AG08396 (cell line): ENCODE measurements at places on chromosomes 1 and 21.

GRCh38 chr1:97348599-97349265 is 572.1 kb downstream of the DPYD start:
- no peak for DNase-seq

DNA sequence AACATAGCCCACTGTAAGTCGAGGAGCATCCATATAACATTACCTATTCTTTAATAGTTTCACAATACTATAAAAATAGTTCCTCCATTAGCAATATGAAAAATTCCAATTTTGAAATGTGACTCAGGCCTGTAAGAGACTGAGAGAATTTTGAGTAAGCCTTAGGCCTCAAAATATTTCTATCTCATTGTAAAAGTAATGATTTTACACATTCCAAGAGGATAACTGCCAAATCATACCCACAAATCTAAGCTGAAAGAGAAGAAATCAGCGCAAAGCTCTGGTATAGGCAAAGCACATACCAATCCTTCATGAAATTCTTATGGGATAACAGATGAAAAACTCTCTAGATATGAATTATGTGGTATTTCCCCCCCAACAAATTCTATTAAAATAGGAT is 144.1 kb downstream of the CDC42BPA start:
- DNase-seq = peak; percentile 2

DNA sequence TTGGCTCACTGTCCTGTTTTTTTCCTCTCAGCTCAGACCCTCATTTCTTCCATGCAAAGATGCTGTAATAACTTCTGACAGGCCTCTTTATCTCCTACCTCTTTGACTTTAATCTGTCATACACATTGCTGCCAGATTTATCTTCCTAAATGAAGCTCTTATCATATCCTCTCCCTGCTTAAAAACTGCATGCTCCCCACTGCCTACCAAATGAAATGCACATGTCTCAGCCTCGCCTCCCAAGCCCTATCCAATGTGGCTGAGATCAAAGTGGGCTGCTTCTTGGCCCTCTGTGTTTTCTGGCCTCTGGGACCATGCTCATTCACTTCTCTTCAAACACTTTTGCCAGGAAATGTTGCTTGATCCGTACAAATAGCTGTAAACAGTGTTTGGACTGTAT is 38.3 kb downstream of the IRF2BP2 start:
- no peak for DNase-seq

- DNase-seq = no peak
Observed at GRCh38 chr1:107900090-107900945, 64.7 kb downstream of the VAV3 start.

DNA sequence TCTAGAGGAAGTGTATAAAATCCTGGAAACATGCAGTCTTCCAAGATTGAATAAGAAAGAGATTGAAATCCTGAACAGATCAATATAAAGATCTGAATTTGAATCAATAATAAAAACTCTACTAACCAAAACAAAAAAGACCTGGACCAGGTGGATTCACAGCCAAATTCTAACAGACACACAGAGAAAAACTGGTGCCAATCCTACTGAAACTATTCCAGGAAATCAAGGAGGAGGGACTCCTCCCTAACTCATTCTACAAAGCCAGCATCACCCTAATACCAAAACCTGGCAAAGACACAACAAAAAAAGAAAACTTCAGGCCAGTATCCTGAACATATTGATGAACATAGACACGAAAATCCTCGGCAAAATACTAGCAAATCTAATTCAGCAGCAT is 58.3 kb downstream of the SYT14 start:
- no peak for DNase-seq

DNA sequence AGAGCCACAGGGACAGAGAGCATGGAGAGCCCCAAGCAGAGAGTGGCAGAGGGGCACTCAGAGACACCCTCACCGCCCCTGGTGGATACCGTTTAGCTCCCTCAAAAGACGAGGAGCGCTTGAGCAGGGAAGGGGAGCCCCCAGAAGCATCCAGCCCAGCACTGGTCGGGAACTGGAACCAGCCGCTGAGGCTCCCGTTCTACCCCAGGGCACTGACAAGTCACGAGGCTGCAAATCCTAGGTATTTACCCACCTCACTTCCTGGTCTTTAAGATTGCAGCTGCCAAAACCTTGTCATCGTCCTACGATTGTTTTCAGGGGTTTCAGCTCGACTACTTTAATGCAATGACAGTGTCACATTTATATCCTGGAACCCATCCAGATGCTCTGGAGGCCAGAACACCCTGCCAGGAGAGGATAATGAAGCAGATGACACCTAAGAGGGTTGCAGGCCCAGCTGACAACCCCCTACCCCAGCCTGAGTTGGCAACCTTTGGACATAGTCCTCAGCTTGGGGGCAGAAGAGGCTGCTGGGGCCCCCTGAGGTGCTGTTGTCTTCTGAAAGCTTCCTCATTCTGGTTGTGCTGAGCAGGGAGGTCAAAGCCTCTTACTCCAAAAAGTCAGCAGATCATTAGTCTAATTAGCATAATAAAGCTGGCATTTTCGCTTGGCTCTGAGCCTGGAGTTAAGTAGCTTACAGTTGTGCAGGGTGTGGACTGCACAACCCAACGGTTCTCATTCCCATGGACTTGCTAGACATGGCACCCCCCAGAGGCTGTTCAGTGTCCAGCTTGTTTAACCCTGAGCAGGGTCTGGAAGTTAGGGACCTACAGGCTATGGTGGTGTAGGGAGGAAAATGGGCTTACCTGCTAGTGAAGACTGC is 20.6 kb upstream of the BACE2 start:
- DNase-seq = no peak

GRCh38 chr1:205052690-205053089 is 9.7 kb downstream of the CNTN2 start:
- no peak for DNase-seq

DNA sequence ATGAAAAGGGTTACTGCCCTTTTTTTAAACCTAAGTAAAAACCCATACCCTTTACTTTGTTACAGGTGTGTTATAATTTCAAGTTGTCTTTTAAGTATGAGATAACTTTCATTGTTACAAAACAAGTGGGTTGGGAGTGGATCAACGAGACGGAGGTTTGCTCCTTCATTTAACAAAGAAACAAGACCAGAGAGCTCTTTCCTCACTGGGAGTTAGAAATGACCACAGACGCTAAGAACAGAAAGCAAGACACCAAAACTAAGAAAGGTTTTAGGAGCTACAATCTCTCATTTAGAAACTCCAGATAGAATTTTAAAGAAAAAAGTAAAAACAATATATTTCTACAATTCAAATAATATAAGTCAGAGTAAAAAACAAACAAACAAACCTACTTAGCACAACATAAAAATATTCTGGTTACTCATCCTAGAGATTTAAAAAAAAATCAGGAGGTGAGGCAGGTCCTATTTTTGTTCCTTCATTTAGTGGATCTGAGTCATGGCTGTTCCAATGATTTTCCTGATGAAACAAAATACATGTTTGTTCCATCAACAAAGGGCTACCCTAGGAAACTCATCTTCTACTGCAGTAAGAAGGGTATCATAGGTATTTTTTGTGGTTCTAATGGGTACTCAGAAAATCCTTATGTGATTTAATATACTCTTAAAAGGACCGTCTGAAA is 33.0 kb downstream of the APP start:
- DNase-seq = no peak

DNA sequence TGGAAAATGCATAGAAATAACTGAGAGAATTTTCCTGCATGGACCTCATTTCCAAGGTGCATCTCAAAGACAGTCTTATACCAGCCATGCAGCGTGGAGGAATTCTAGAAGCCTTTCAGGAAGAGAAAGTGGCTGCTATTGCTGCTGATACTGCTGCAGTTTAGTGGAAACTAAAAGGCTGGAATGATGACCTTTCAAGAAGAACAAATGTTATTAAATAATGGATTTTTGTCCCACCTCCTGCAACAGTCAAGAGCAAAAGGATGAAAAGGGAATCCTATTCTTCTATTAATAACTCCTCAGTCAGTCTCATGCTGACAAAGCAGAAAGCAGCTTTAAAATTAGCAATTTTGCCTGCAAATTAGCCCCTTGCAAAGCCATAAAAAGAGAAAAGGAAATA is 68.2 kb upstream of the C1orf87 start:
- no peak for DNase-seq

GRCh38 chr1:233730380-233730779 is 116.5 kb downstream of the KCNK1 start:
- DNase-seq = no peak

GRCh38 chr1:48309564-48310082 is 87.1 kb downstream of the SLC5A9 start:
- no peak for DNase-seq

- DNase-seq = no peak
Observed at GRCh38 chr1:22592919-22593790, 29.9 kb downstream of the EPHA8 start.

DNA sequence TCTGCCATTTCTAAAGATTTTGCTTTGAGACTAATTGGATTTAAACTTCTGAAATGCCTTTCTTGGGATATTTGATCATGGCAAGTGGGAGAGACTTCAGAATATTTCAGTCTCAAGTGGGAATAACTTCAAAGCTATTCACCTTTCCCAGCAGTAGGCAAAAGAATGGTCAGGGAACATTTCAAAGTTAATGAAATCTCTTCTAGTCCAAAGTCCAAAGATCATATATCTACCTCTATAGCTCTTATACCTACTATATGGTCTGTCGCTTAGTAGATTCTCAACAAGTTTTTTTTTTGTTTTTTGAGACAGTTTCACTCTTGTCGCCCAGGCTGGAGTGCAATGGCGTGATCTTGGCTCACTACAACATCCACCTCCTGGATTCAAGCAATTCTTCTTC is 44.5 kb upstream of the PIGC start:
- no peak for DNase-seq

DNA sequence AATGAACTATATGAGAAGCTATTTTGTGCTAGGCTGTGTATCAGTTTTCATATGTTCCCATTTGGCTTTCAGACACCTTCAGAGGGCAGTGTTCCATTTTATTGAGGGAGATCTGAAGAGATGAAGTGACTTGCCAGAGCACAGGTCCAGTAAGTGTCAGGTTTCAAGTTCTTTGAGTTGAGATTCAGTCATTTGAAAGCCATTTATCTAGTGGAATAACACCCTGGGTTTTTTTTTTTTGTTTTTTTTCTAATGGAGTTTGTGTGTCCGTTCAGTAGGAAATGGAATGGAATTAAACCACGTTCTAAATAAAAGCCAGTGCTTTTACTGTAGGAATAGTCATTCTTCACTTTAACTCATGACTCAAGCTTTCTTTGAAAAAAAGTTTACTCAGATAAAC is 652.9 kb upstream of the USP24 start:
- peak; percentile 10 for DNase-seq

- no peak for DNase-seq
Observed at GRCh38 chr1:206708058-206708457, 23.4 kb downstream of the MAPKAPK2 start.

DNA sequence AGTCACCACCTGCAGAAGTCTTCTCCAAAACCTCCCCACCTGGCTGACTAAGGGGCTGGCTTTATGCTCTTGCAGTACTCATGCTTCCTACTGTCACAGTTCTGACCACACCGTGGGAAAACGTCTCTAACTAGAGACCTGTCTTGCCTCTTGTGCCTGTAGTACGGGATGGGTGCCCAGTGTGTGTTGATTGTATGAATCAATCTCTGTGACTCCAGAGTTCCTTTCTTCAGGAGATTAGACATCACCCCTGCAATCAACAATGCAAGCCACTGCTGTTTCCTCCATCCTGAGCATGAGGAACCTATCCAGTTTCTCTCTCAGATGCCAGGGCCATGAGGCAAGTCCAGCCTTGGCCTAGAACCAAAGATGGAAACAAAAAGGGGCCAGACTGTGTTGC is 64.1 kb downstream of the LRRN2 start:
- no peak for DNase-seq

DNA sequence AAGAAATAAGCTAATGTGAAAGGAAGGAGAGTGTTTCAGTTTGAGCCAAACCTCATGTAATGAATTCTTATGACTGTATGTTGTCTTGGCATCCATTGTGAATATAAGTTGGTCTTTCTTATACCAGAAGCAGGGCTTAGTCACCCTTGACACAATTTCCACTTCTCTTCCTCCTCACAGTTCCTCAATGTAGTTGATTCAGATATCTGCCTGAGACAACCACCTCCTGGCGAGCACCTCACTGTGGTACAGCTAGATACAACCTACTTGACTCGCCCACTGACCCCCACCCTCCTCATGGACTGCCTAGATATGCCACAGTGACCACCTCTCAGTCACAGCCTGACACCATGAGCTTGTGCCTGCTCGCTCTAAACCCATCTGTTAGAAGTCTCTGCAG is 45.6 kb downstream of the KYAT3 start:
- DNase-seq = no peak

DNA sequence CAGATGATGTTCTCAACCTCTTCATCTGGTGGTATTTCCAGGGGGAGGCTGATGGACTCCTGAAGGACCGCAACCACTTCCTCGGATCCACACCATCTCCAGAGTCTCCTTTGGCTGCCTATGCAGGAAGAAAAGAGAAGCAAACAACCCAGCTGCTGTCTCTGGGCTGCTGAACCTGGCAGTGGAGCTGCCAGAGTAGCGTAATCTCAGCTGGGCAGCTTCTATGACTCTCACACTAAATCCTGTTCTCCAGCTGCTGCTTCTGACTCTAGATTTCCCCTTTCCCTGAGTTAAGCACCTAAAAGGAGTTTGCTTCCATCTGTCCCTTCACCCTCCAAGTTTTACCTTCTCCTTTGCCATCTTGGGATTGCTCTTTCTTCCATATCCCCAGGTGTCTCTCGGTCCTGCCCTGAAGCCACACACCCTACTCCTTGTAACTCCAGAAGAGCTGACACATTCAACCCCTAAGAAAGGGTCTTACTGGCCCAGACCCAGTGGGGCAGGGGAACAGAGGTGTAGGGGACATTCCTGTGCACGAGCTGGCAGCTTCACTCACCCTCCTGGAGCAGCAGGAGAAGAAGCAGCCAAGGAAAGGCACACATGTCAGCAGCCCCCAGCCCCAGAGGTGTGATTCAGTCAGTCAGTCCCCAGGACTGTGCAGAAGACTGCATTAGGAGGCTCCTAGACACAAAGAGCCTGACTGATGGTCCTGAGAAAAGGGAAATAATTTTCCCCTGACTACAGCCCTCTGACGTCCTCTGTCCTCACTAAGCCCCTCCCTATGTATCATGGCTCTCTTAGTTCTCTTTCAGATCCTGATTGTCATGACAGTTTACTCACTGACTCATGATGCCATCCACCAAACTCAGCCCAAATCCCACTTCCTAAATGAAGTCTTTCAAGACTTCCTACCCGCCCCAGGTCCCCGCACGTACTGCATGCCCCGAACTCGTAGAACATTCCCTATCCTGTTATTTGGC is at the start of gene SLAMF9:
SLAMF9 (minus strand) TSS at position 702 of the 980 bp plus-strand sequence; CDS start at position 602, 100 bp downstream.
- peak; percentile 48 for DNase-seq

DNA sequence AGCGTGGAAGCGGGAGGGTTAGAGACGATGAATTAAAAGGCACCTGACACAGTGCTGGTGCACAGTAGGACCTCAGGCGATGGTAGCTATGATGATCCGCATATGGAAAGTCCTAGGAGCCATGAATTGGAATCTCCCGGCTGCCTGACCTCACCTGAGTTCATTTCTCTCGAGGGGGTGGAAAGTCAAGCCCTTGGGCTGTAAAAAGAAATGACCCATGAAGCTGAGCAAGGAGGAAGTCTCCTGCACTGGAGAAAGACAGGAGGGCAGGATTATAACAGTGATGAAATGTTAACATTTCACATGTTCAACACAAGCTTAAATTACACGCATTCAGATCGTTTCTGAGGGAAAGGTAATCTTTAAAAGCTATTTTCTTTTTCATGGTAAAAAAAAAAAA is 481.2 kb downstream of the MATN1 start:
- no peak for DNase-seq
